ENCODE measurements at places on chromosomes 2 and 18.

DNA sequence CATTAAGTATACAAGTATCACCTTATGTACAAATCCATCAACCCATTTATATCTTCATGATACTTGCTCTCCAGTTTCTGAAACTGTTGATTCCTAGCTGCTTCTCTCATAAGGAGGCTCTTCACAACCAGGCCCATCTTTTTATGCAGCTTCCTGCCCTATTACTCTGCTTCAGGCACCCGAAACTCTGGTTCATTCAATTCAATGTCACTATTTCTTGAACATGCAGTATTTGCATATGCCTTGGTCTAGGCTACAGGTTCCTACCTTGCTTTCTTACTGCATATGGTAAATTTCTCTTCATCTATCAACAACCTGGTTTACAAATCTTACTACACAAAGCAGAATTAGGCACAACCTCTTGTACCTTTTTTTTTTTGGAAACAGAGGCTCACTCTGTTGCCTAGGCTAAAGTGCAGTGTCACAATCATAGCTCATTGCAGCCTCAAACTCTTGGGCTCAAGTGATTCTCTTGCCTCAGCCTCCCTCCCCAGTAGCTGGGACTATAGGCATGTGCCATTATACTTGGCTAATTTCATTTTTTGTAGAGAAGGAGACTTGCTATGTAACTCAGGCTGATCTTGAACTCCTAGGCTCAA is 2.7 kb upstream of the CDKL4 start:
- no peak for DNase-seq

DNA sequence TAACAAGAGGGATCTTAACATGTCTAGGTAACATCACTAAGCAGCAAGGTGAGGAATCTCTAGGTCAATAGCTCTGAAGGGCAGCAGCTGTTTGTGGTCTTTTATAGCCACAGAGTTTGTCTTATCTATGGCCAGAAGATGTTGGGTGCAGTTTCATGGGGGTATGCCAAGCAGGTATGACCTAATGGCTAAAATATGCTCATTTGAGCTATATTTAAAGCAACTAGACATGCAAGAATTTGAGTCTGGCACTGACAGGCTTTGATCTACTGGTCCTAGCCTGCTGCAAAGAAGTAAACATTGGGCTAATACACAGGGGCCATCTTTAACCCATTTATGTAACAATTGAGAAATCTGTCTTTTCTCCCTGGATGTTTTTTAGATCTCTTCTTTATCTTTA is 13.9 kb upstream of the UGP2 start:
- DNase-seq: no peak

DNA sequence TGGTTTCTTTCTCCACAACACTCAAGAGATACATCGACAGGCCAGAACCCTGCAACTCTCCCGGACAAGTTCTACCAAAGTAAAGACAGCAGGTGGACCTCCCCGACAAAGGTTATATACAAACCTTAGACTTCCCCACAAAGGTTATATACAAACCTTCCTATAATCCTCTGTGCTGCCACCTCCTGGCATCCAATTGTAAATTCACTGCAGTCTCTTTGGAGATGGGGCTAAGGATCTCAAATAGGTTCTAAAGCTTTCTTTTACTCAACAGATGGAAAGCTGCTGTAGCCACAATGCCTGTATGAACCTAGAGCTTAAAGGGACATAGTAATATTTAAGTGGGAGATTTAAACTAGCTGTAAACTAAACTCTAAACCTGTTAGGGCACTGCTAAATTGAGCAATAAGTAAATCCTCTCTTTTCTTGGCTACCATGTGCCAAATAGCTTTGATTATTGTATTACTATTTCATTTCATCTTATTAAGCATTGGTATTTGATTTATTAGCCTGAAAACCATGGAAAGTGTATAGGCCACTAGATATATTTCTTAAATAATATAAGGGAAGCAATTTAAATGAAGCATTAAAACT is 9.8 kb upstream of the MREG start:
- DNase-seq: peak; percentile 55

DNA sequence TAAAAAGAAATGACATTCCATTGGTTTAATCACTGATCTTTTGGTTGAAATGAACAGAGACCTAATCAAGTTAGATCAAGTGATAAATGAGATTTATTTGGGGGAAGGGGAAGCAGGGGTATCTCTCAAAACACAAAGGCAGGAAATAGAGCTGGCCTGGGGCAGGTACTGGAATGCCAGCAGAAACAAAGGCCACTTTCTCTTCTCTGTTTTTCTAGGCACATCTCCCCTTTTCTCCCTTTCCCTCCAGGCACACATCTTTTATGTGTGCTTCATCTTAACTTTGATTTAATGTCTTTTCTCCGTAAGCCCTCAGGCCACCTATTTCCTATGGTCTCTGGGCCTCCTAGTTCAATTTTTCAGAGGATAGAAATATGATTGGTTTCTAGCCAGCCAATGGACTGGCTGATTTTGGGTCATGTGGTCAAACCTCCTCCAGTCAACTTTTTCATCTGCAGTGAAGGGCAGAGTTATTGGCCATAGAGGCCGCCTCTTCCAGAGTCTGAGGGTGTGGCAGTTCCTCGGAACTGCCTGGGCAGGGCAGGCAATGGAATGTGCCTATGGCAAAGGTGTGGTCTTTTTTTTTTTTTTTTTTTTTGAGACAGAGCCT is 58.9 kb upstream of the FAM136A start:
- no peak for DNase-seq

DNA sequence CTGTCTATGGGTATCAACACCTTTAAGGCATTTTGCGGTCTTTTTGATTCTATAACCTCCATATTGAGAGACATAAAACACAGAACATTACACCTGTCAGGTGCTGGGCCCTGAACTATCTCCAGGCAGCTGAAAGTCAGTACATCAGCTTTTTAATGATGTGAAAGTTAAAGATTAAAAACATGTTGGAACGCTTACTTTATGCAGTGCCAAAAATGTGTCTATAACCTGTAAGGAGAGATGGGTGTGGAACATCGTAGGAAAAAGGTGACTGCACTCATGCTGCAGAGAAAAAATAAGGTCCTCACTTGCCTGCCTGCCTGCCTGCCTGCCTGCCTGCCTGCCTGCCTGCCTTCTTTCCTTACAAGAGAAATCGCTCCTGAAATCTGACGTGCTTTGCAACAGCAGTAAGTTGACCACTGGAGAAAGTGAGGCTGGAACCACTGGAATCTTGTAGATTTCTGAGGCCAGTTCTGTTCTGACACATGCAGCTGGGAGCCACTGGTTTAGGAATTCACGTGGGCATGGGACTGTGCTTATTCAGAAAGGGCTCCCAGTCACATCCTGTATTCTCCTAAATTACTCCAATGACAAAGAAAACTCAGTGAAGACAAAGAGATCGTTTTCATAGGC is 34.1 kb downstream of the BCL11A start:
- no peak for DNase-seq

GRCh38 chr2:99106913-99107312 is 34.6 kb upstream of the C2orf15 start:
- no peak for DNase-seq

GRCh38 chr2:181178130-181178529 is 197.7 kb downstream of the UBE2E3 start:
- DNase-seq: no peak

- no peak for DNase-seq
These were observed 21.0 kb downstream of the PASK start for GRCh38 chr2:241128266-241128665.

DNA sequence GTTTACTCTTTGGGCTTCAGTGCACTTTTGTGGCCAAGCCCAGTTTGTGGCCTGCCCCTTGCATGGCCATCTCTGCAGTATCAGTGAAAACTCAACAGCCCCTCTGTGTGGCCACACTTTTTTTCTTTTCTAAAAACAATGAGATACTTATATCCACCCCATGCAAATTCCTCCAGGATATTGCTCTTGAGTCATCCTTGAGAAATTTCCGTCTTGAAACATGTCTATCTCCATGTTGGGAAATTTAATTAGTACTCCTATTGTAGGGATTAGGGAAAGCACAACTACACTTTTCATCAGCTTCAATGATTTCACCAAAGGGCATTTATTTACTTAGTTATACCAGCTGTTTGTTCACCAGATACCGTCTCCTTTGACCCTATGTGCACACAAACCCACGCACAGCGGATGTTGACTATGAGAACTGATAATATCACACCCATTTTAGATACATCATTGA is 993.1 kb downstream of the TSN start:
- DNase-seq: no peak

Measured in NCI-H510A treated with DMSO at 0.1 percent for 48 hours (cell line).